ENCODE measurements at places on chromosomes 1 and 21.

- no peak for DNase-seq
Observed at GRCh38 chr1:59549903-59550302, 253.0 kb downstream of the FGGY start.

DNA sequence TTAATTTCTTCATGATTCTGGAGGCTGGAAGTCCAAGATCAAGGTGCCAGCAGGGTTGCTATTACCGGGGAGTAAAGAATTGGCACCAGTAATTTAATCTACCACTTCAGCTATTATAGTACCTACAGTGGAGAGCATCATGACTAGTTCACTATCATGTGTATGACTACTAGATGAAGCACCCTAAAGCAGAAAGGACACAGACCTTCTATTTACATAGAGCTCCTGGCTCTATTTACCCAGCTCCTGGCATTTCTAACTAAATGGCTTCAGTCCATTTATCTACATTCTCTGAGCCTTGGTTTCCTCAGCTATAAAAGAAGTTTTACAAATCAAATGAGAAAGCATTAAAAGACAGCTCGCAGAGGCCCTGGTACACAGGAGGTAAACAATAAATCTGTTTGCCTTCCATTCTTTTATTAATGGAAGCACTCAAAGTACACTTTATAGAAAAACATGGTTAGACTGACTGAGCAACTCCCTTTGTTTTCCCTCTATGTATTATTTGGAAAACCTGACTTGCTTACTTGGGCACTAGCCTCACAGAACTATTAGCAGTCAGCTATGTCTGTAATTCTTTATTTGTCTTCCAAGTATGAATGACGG is 203.0 kb downstream of the SLC35F3 start:
- DNase-seq, result no peak

GRCh38 chr1:197683895-197684553 is 91.3 kb downstream of the DENND1B start:
- no peak for DNase-seq

GRCh38 chr1:83641796-83642443 is 357.0 kb downstream of the TTLL7 start:
- no peak for DNase-seq

- DNase-seq, result no peak
Observed at GRCh38 chr1:84939151-84939550, 46.1 kb upstream of the LPAR3 start.

DNA sequence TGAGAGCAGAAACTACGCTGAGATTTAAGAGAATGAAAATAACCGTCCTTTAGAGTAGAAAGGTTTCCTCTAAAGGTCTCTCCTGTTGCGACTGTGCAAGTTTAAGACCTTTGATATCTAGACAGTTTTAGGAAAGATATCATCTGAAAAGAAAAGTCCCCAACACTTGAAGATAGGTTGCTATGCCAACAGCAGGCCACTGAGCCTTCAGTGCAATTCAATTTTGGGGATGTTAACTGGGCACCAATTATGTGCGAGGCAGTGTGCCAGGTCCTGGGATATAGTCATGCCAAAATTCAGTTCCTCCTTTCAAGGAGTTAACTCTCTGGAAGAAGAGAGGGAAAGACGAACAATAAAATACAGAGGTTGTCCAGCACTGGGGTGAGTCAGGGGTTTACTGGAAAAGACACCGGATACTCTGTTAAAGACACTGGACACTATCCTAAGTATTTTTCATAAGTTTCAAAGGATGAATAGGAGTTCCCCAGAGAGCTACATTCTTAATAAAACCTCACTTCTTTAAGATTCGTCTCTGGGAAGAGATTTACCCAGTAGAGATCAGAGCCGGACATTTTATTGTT is 25.5 kb upstream of the ZNF281 start:
- no peak for DNase-seq

- DNase-seq, result no peak
Observed at GRCh38 chr1:223083831-223084230, 59.2 kb downstream of the TLR5 start.

- no peak for DNase-seq
Observed at GRCh38 chr1:228285661-228286504, 78.0 kb downstream of the OBSCN start.

GRCh38 chr1:161816201-161816600 is 50.1 kb downstream of the ATF6 start:
- no peak for DNase-seq

DNA sequence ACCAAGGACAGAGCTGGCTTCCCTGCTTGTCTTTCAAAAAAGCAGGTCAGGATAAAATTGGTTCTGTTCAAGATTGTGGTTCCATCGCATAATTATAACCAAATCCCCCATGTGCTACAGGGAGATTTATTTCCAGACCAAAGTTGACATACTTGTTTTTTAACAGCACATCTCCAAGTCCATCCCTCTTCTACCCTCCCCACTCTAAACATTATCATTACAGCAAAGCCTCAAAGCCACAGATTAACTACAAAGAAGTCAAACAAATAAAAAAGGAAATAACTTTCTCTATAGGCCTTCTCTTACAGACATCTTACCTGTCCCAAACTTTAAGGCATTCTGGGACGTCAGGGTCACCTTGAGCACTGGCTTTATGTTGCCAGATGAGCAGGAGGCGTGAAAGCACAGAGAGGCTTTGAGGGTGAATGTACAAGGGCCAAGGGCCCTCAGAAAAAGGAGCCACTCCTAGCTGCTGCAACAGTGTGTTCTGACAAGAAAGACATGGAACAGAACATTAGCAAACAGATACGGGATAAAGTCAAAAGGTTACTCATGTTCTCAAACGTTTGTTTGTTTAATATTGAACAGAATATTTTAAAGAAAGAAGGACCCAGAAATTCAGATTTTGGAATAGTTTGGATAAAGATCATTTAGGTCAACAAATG is 31.2 kb downstream of the UBR4 start:
- DNase-seq, result no peak

DNA sequence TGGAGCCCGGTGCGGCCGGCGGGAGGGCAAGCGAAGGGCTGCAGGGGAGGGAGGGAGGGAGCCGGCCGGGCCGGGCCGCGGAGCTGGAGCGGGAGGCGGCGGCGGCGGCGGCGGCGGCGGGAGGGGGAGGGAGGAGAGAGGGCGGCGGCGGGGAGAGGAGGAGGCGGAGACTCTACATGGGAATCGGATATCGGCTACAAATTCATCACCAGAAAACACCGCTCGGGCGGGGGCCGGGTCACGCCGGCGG is at the start of gene AKT3:
Gene AKT3 (minus strand): TSS at position 42 of the 250 bp plus-strand sequence. CDS start 7,073 bp downstream, outside the sequence.
- DNase-seq, result no peak

DNA sequence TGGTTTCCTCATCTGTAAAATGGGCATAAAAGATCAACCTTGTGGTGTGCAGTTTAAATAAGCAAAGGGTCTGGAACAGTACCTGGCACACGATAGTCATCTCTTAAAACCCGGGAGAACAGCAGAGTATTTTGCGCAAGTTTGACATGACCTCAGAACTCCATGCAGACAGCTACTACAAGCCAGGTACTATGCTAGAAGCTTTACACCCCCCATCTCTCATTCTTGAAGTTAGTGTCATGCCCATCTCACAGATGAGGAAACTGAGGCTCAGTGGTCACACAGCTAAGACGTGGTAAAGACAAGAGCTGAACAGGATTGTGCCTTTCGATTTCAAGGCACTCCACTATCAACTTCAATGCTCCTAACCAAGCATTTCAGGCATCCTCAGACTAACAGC is 78.7 kb downstream of the CAPZB start:
- DNase-seq, result no peak

DNA sequence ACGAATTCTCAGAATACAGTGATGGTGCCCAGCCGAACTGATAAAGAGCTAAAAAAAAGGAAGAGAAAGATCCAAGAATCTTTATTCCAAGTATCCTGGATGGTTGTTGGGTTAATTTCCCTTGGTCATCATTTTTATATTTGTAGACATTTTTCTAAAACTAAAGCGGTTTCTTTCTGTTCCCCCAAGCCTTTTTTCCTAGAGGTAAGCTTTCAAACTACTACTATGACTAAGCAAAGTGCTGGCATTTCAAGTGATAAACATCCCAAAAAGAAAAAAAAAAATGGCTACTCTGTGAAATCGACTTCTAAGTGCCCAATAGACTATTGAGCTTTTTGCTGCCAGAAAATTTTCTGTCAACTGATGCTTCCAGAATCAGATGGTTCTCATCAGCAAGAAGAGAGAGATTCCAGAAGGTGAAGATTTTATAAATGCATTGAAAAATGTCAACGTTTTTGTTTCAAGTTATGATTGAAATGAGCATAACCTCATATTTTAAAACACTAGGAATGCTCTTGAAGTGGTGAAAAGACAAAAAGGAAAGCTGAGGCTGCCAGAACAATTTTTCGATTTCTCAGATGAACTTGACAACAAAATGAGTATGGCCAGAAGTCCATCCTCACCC is 96.1 kb upstream of the ZC3H11B start:
- DNase-seq, result no peak

DNA sequence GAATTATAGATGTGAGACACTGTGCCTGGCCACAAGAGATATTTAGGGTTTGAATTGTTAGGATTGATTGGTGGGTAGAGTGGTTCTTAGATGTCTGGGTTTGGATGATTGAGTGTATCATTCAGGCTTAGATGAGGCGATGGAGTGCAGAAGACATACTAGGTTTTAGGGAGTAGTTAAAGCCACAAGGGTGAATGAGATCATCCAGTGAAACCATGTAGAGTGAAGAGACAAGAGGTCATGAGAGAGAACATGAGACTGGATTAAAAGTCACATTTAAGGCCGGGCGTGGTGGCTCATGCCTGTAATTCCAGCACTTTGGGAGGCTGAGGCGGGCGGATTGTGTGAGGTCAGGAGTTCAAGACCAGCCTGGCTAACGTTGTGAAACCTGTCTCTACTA is 37.2 kb downstream of the ZFYVE9 start:
- DNase-seq, result no peak

GRCh38 chr1:221765527-221765926 is 23.6 kb upstream of the DUSP10 start:
- DNase-seq, result no peak

DNA sequence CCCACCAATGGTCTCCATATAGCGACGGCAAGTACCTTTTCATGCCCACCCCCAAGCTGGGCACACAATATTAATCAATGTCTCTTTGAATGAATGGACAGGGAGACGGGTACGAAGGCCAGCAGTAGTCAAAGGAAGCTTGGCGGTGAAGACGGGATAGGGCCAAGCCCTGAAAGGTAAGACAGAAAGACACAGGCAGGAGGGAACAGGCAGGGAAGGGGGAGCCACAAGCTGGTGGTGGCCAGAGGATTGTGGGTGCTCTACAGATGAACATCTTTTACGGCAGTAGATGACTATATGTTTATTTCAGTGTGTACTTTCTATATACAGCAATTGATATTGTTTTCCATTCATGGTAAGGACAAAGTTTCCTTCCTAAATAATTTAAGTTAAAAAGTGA is 16.3 kb downstream of the CAPZB start:
- DNase-seq, result no peak

Data from CD4-positive, alpha-beta memory T cell (primary cell).